Frontal cortex (tissue), 4 donors: ENCODE measurements at places on chromosomes 4 and X. TPM values are rescaled to one million over a fixed set of nuclear protein-coding genes. Genes with fewer than 3 reads are reported as not detected.

- DNase-seq = no peak
These were observed 34.6 kb downstream of the PDLIM5 start for GRCh38 chr4:94486372-94486801.

DNA sequence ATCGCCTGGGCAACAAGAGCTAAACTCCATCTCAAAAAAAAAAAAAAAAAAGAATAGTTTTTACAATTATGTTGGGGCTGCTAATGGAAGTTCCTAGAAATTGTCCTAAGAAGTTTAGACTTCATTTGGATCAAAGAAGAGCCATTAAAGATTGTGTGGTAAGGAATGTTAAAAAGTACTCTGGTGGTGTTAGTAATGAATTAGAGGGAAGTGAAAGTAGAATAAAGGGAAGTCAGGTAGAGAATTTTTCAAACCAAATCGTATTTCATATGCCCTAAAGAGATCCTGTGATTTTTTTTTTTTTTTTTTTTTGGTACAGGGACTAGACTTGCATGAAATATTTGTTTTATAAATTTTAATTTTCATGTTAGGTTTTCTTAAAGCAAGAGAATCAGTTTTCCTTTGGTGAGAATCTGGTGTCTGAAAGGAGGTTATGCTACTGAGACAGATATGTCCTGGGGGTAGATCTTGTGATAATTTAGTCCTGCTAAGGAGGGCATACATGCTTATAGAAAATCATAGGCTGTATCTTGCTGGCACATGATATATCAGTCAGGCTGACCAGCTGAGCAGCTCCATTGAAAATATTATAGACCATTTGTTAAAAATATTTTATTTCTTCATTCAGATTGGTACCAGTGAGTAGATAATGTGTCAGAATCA lies 10.7 kb downstream of the SEC24B start:
- DNase-seq = no peak

GRCh38 chrX:129737916-129738315 lies 863 bp upstream of the XPNPEP2 start:
- DNase-seq = no peak

Gene KIF4A
- total RNA-seq = 2.9 TPM
